KBM-7 (cell line): ENCODE measurements at places on chromosomes 12 and 14.
A peak's percentile ranks its signal among the peaks of the same experiment; 100 is the strongest.

- DNase-seq: peak; percentile 16
Measured at GRCh38 chr12:20549108-20549719, 145.9 kb upstream of the SLCO1C1 start.

GRCh38 chr14:65016471-65016870, 29.8 kb downstream of the FNTB start:
- no peak for DNase-seq

DNA sequence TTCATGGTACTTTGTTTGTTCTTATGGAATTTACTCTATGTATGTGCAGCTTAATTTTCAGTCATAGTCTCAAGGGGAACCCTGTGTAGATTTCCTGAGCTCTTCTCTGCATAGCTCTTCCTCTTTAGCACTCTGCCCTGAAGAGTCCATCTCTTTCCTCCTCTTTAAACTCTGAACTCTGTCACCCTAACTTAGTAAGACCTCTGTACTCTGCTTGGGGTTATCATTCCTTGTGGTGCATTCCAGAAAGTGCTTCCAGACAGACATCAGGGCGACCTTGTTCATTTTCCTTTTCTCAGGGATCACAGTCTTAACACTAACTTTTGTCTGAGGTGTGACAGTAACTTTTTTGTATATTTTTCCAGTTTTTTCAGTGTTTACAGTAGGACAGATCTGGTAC, 179.3 kb downstream of the RAD51B start:
- DNase-seq: no peak

GRCh38 chr14:71741241-71741640, 191.0 kb upstream of the RGS6 start:
- no peak for DNase-seq

DNA sequence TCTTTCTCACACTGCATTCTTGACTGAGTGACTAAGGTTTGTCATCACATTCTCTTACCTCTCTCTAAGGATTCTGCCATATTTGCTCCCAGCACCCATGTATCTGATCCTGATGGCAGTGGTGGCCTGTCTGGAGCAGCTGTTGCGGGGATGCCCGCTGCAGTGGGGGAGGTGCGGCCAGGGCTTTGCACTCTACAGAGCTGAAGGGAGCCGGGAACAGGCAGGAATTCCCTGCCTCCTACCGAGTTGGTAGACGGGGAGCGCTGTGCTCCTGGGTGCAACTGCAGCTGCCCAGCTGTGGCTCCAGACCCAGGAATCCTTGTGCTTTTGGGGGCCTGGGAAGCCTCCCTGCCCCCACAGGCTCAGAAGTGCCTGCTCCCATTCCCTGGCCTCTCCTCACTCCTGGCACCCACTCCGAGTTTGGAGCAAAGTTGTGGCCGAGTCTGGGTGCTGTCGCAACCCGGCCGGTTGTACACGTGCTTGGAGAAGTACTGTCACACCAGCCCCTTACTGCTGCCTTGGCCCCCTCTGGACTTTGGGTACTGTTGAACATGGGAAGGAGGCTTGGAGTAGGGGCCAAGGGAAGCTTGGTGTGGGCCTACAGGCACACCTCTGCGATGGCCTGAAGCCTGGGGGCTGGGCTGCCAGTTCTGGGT, 106.9 kb upstream of the OR4E1 start:
- DNase-seq: no peak

DNA sequence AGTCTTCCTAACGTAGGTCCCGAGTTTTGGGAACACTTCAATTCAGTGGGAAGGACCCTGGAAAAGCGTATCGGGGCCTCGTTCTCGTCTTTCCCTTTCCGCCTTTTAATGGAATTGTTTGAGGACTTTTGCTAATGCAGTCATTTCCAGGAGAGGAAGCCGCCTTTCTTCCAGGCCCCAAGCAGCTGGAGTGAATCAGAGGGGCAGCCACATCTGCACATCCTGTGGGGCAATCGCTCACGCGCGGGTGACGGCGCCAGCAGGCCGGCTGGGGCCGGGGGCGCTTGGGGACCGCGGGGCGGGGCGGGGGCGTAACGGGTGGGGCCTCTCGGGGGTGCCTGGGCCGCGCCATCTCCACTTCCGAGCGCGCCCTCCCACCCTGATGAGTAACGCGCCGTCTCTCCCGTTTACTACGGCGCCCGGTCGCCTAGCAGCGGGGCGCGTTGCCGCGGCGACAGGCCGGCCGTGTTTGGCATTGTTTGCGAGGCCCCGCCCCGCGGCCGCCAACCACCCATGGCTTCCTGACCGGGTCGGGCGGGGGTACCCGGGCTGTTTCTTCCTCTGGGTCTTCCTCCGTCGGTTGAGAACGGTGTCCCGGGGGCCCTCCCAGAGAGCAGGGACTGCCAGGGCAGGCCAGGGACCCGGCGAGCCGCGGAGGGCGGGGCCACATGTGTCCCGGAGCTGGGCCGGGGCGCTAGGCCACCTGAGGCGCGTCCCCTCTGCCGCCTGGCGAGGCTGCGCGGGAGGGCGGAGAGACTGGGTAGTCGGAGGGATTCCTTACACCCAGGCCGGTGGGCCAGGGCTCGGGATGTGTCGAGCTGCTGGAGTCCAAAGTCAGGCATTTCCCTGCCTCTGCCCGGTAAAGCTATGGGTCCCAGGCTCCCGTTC, 2.3 kb downstream of the GSG1 start:
- DNase-seq: peak; percentile 95

GRCh38 chr12:52692254-52692653, 11.1 kb downstream of the KRT77 start:
- DNase-seq: no peak

GRCh38 chr12:104219908-104220404, 4.4 kb downstream of the TXNRD1 start:
- DNase-seq: peak; percentile 79

DNA sequence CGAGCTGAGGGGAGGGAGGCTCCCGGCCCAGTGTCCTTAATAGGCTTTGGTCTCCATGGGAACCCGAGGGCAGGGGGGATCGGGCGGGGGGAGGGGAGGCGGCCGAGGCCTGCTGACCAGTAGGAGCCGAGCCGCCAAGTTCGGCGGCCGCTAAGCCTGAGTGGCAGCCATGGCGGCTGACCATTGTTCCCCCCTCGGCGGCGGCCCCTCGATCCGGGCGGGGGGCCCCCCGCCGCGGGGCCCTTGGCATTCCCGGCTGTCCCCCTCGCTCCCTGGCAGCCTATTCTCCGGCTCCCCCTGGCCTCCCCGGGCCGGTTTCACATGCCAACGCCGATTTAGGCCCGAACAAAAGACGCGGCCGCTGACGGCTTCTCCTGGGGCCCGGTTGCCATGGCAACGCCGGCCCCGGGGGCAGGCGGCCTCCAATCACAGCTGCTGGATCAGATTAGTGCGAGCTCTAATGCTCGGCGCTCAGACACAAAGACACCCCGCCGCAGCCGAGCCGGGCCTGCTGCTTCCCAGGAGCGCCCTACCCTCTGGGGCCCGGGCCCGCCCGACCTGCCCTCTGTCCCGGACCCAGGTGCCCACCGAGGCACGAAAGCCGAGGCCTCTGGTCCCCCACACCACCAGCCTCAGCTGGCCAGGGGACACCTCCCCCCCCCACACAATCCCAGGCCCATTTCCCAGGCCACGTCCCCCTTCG, 7.3 kb downstream of the MSI1 start:
- DNase-seq: peak; percentile 28

DNA sequence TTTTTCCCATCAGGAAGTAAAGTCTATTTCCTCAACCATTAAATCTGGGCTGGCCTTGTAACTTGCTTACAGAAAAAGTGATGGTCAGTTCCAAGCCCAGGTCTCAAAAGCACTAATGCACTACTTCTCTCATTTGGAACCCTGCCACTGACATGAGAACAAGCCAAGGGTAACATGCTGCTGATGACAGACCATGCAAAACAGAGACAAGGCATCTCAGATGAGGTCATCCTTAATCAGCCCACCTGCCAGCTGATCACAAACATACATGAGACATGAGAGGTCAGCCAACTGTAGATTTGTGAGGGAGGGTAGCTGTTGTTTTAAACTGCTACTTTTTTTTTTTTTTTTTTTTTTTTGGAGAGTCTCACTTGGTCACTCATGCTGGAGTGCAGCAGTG, 16.2 kb downstream of the TWF1 start:
- no peak for DNase-seq

DNA sequence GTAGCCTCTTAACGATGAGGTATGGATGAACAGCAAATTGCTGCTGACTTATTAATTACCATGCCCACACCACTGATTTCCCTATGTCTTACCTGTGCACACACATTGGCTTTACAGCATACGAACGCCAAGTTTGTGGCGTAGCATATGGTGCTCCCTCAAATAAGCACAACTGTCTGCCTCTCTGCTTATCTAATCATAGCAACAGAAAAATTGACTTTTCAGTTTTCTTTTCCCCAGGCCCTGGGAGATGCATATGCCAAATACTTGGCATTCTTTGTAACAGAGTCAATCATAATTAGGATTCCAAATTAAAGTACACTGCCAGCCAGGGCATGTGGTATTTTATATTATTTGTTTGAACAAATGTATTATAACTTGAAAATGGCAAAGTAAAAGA, 625.5 kb downstream of the DIO2 start:
- DNase-seq: no peak

GRCh38 chr12:75635606-75636444, 124.4 kb upstream of the KRR1 start:
- peak; percentile 58 for DNase-seq

GRCh38 chr12:43063650-43064049, 474.1 kb upstream of the PRICKLE1 start:
- DNase-seq: no peak

- no peak for DNase-seq
Measured at GRCh38 chr12:130461839-130462557, 124.3 kb downstream of the PIWIL1 start.

DNA sequence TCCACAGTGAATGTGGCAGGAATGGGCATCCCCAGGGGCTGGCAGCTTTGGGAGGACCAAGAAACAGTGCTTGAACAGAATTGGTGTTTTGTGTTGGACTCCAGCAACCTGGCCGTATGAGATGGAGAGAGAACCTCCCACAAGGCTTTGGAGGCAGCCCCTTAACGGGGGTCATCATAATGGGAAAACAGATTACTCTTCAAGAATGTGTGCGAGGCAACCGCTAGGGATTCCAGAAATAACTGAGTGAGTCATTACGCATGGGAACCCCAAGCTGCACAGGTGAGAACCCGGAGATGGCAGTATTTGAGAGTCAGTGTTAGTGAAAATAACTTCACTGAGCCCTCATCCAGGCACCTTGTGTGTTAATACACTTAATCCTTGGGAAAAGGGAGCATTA, 567.8 kb upstream of the TBX3 start:
- DNase-seq: no peak

- DNase-seq: peak; percentile 25
Measured at GRCh38 chr14:81401420-81402122, 1.4 kb upstream of the STON2 start.

- DNase-seq: no peak
Measured at GRCh38 chr12:131231032-131231980, 277.6 kb downstream of the ADGRD1 start.

DNA sequence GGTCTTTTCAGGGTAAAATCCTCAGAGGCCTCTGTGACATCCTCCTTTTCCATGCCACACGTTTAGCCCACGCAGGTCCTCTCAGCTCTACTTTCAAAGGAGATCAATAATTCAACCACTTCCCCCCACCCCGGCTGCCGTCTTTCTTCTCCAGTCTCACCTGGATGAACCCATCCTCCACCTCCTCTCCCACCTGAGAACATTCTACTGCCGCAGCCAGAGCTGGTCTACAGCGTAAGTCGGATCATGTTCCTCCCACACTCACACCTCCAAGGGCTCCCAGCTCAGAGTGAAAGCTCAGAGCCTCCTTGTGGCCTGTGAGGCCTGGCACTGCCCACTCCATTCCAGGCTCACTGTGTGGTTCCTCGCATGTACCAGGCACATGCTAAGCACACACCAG, 246.6 kb downstream of the CHST11 start:
- no peak for DNase-seq

- DNase-seq: no peak
Measured at GRCh38 chr14:38884109-38884508, 218.9 kb downstream of the SEC23A start.

DNA sequence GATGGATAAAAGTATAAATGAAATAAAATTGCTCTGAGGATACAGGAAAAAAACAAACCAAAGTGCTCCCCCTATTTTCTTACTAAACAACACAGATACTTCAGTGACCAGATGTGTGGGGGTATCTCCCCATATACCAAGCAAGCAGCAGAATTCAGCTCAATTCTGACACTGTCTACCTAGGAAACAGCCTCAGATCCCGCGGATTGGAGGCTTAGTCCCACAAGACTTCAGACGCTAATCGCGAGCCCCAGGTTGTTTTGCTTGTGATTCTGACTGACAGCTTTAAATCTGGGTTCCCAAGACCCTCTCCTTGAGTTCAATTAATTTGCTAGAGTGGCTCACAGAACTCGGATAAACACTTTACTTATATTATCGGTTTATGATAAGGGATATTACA, 17.3 kb downstream of the NFKBIA start:
- DNase-seq: no peak

- DNase-seq: peak; percentile 59
Measured at GRCh38 chr14:33414041-33414440, 475.4 kb downstream of the NPAS3 start.

GRCh38 chr14:101784631-101785030, 23.1 kb downstream of the PPP2R5C start:
- DNase-seq: no peak

DNA sequence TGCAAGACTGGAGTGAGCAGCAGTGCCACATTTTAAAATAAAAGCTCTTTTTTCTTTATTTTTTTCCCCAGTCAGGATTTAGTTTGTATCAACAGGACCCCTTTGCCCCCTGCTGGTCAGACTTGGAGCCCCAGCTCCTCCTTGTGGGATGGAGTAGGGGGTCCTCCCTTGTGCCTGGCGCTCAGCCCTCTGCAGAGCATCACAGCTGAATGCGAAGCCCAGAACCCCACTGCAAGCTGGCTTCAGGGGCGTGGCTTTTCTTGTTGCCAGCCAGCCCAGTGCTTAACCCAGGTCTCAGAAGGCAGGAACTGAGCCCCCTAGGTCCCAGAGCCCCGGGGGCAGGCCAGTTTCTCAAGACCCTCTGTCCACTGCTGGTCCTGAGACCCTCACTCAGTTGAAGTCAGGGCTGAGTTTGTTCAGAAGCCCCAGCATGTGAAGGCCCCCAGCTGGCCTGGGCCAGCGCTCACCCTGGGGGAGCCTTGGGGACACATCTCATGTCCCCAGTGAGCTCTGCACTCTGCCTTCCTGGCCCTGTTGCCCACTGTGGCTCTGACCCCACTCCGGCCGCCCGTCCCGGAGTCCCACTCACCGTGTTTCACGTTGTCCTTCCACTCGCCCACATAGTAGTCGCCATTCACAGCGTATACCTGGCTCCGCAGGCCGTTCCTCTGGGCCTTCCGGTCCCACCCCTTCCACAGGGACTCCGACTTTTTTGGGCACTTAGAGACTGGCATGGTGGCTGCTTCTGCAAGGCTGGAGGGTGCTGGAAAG, 519 bp downstream of the MORN3 start:
- DNase-seq: peak; percentile 57
